ENCODE measurements at places on chromosomes 11 and 22. TPM values are rescaled to one million over a fixed set of nuclear protein-coding genes. Genes with fewer than 3 reads are reported as not detected.

- DNase-seq: no peak
Measured at GRCh38 chr22:47575291-47575690, 812.8 kb downstream of the TBC1D22A start.

DNA sequence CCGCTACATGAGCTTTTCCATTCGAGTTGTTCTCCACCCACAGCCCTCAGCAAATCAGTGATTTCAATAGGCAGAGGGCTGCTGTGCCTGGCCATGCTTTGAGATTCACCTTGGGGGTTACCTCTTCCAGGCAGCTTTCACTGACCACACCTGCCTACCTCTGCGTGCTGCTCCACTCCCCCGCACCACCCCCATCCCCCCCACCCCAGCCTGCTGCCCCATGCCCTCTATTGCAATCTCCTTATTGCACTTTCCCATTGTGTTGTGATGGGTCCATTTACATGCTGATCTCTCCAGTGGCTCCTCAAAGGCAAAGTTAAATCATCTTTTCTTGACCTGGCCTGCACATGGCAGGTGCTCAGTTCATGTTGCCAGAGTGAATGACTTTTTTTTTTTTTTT lies 18.0 kb upstream of the POLA2 start:
- no peak for DNase-seq

DNA sequence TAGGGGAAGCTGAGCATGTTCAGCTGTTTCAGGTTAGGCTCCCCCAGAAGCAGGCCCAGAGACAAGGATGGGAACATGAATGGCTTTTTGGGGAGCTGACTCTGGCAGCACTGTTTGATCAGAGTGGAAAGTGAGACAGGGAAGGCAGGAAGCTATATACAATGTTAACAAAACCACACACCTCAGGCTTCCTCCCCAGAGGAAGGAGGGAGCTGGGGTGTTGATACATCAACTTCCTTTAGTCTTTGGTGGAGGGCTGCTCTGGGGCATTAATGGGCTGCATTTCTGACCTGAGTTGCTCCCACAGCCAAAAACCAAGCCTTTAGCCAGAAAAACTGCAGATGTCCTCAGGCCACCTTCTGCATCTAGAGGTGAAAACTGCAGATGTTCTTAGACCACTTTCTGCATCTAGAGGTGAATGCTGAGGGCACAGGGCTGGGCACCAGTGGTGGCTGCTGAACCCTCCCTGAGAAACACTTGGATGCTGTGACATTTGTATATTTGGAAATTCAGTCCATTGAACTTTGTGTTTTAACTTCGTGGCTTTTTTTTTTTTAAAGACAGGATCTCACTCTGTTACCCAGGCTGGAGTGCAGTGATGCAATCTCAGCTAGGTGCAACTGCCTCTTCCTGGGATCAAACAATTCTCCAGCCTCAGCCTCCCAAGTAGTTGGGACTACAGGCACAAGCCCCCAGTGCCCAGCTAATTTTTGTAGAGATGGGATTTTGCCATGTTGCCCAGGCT lies 49.9 kb downstream of the KIAA1671 start:
- no peak for DNase-seq

- DNase-seq: no peak
Measured at GRCh38 chr22:49590851-49591445, 236.7 kb downstream of the BRD1 start.

GRCh38 chr11:13672576-13673210 lies 4.2 kb downstream of the FAR1 start:
- no peak for DNase-seq

DNA sequence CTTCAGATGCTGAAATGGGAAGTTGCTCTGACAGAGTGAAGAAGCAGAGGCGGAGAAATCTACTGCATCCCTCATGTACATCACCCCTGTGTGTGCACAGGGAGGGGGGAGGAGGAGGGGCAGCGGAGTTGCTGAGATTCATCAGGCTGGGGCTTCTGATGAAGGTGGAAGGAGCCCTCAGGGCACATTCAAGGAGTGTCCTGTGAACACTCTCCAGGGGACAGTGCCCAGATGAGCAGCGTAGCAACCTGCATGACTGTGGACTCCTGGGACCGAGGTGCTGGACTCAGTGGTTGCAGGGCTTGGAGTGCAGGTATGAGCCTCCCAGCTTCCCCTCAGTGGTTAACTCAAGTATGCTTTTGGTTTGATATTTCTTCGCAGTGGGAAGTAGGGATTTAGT lies 257.8 kb upstream of the B3GAT1 start:
- DNase-seq: no peak

GRCh38 chr11:31643857-31644256 lies 134.3 kb downstream of the ELP4 start:
- DNase-seq: no peak

GRCh38 chr11:62665599-62666258 lies 617 bp downstream of the CSKMT start:
- peak; percentile 74 for DNase-seq

GRCh38 chr22:34842630-34843029 lies 223.3 kb upstream of the ISX start:
- no peak for DNase-seq

DNA sequence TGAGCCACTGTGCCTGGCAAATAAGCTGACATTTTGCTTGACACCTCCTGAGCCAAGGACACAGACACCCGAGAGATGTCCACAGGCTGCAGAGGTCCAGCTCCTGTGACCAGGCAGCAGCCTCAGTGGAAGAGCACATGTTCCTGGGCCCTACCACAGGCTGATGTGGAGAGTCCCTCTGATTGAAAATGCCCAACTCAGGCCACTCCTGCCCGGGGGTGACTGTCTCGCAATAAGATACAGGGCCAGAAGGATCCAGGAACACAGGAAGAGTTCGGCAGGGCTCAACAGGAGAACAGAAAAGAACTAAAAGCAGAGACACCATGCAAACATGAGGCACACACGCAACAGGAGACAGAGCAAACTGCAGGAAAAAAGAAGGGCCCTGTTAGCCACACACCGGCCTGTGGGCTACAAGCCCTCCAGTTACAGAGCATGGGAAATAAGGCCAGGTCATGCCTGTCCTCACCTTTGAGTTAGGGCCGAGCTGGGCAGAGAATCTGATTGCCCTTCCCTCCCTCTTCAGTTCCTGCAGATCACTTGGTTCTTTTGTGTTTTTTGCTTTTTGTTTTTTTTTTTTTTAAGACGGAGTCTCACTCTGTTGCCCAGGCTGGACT lies 28.3 kb upstream of the MALAT1 start:
- no peak for DNase-seq

DNA sequence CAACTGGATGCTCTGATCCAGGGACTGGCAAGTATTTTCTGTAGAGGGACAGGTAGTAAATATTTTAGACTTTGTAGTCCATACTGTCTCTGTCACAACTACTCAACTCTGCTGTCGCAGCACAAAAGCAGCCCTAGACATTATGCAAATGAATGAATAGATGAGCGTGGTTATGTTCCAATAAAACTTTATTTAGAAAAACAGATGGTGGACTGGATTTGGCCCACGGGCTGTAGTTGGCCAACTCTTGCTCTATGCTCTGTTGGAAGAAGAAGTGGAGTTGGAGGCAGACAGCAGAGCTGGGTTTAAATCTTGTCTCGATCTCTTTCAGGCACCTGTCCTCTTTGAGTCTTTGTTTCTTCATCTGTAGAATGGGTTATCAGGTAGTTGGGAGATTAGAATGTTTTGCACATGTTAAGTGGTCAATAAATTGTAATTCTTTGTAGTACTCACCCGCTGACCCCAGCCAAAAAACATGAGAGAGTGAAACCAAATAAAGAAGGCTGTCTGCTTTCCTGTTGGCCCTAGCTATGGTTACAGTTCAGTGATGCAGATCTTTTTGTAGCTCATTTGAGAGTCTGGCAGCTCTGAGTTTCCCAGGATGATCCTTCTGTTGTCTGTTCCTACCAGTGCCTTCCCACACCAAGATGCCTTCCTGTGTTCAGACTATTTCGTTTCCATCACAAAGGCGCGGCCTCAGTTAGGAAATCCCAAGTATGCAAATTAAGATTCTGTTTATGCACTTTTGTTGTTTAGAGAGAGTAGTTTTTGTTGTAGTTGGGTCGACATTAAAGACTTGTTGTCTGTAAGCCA lies 198.1 kb upstream of the SEZ6L start:
- no peak for DNase-seq

DNA sequence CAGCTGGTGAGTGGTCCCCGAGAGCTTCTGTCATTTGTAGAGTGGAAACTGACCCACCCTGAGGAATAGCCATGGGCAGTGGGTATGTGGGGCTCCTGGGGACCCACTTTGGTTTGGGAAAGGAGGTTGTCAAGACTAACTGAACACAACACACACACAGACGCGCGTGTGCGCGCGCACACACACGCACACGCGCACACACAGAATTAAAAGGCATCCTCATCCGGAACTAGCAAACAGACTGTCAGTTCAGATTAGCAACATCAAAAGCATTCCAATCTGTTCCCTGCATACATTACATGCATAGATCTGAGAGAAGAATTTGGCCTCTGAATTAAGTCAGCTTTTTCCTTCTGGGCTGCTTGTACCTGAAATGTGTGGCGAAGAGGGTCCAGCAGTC lies 284.7 kb downstream of the ST3GAL4 start:
- no peak for DNase-seq

Gene STX5
- 24.6 TPM for total RNA-seq

Gene FOLR3
- not detected for total RNA-seq

Gene RFPL2
- 0.52 TPM for total RNA-seq

Gene APLNR
- not detected for total RNA-seq

Gene IRAG1
- not detected for total RNA-seq

Gene IL18
- not detected for total RNA-seq

Gene POTEH
- not detected for total RNA-seq

Gene MS4A7
- not detected for total RNA-seq

Measured in activated CD4-positive, alpha-beta memory T cell treated with anti-CD3 and anti-CD28 coated beads for 36 hours (primary cell).